ENCODE measurements at places on chromosomes 4 and X.

GRCh38 chr4:139740531-139741041, 75.0 kb downstream of the MGST2 start:
- DNase-seq, result no peak

DNA sequence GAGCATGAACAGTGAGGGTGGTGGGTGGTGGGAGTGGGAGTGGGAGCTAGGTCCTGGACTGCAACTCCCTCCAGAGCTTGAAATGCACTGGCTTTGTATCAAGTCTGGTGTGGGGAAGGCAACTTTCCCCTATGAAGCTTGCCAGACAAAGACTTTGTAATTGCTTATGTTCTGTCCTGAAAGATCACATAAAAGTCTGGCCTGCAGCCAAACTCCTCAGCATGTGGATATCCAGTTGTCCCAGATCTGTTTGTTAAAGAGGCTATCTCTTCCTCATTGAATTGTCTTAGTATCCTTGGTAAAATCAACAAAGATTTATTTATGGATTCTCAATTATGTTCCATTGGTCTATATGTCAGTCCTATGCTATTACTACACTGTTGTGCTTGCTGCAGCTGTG, 607.9 kb downstream of the GLUD2 start:
- DNase-seq, result no peak

GRCh38 chr4:107856901-107857300, 32.2 kb downstream of the SGMS2 start:
- no peak for DNase-seq

- DNase-seq, result no peak
Observed at GRCh38 chr4:54077812-54078211, 13.4 kb upstream of the CHIC2 start.

- no peak for DNase-seq
Observed at GRCh38 chr4:137968956-137969678, 273.0 kb downstream of the SLC7A11 start.

DNA sequence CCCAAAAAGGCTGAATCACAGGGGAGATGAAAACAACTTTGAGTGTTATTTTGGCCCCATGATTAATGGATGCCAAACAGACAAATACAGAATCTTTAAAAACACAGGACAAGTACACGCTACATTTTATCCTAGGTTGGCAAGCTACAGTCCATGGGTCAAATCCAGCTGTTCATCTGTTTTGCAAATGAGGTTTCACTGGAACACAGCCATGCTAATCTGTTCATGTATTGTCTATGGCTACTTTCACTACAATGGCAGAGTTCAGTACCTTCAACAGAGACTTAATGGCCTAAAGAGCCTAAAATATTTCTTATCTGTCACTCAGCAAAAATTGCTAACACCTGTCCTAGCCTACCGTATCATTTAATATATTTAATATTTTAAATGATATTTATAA, 1548.5 kb upstream of the IGFBP7 start:
- no peak for DNase-seq

- DNase-seq, result no peak
Observed at GRCh38 chr4:140156529-140157171, 2.7 kb upstream of the MAML3 start.

- no peak for DNase-seq
Observed at GRCh38 chr4:82555276-82555675, 6.5 kb downstream of the TMEM150C start.

DNA sequence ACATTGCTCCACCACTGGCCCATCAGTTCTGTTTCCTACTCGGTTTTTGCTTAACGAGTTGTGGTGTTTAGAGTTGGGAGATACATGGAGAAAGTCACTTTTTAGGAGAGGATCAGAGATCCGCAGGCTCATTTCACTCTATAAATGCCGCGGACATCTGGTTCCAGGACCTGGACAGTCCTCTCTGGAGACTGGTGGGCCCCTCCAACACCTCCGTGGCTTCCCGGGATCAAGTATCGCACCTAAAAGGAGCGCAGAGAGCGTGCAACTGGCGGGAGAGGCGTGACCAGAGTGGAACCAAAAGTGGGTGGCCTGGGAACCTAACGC, 9.9 kb upstream of the CLTRN start:
- DNase-seq, result no peak

DNA sequence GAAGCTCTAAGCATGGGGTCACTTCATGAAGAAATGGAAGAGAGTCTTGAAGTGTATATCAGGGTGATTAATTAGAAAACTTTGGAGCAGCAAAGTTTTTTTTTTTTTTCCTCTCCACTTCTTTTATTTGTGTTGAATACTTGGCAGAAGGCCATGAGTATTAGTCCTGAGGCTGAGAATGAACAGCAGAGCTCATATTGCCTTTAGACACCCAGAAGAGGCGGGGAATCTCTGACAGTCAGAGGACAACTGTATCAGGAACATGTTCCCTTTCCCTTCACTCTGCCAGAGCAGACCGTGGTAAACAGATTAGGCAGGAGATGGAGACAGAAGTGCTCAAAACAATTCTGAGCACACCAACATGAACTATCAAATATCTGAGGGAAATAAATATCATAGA, 300.9 kb downstream of the FAM47A start:
- DNase-seq, result no peak

GRCh38 chr4:168095776-168096406, 3.6 kb downstream of the ANXA10 start:
- DNase-seq, result no peak
